ENCODE measurements at places on chromosomes 2 and 18. TPM values are rescaled to one million over a fixed set of nuclear protein-coding genes. Genes with fewer than 3 reads are reported as not detected.

GRCh38 chr2:174235680-174236079, 12.7 kb downstream of the OLA1 start:
- DNase-seq, result no peak

KIAA2012 gene
- total RNA-seq, result not detected

GAL3ST2 gene
- not detected for total RNA-seq

QPCT gene
- 1.2 TPM for total RNA-seq

DNA sequence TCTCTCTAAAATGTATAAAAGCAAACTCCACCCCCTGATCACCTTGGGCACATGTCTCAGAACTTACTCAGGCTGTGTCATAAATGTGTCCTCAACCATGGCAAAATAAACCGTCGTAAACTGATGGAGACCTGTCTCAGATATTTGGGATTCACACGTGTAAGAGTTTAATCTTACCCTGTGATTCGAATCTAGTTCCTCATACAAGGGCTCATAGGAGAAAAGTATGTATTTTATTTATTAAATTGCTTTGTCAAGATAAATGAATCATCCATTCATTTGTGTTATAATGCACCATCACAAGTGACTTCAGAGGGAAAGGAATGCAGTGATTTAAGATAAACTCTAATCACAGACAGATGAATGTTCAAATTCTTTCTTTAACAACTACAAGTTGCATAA, 712.5 kb upstream of the LRATD1 start:
- DNase-seq, result no peak

IL1B gene
- 0.30 TPM for total RNA-seq

STAM2 gene
- 22.6 TPM for total RNA-seq

XIRP2 gene
- total RNA-seq, result 206 TPM

STON1 gene
- total RNA-seq, result 8.1 TPM

CDK15 gene
- 0.43 TPM for total RNA-seq

DNA sequence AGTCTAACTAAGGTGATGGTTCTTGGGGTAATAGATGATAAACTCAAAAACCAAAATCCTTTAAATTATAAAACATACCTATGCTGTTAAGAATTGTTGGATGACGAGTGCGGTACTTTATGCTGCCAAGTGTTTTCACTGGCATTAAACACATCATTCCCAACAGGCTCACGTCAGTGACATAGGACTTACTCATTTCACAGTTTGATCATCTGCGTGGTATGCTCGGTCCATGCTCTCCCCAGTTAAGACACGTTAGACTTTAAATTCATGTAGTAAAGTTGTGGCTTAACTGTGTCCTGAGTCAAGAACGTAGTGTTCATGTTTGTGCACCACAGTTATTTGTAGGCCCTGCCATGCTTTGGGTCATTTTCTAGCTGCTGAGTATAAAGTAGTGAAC, 125.6 kb upstream of the MYT1L start:
- DNase-seq, result no peak

GRCh38 chr2:150609831-150610582, 122.5 kb upstream of the RND3 start:
- DNase-seq, result no peak

GRCh38 chr18:49591775-49592174, 29.9 kb downstream of the LIPG start:
- no peak for DNase-seq

Data from Right ventricle myocardium superior (tissue), 1 donor.